Breast epithelium (tissue), 4 donors: ENCODE measurements at places on chromosomes 5 and 9. TPM values are rescaled to one million over a fixed set of nuclear protein-coding genes. Genes with fewer than 3 reads are reported as not detected.
A peak's percentile ranks its signal among the peaks of the same experiment; 100 is the strongest.

Gene TMEM215
- not detected for total RNA-seq

DNA sequence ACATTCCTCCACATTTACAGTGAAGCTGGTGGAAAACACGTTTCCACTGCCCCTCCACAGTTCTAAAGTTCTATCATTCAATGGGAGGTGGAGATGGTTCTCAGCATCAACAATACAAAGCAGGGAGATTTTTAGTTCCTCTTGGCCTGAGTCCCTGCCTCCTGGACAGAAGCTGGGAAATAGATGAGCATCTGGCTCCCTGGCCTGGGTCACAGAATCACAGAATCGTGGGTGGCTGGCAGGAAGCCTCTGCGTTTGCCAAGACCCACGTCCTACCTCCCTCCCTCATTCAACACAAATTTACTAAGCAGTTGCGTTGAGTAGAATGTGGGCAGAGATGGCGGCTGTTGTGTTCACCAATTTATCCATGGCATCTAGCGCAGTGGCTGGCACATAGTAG, 5.2 kb upstream of the PPARGC1B start:
- peak; percentile 54 for DNase-seq
- no peaks in the 10 kb centered on the region for H3K27me3 ChIP-seq
- H3K36me3 ChIP-seq: no peaks in the 10 kb centered on the region
- no peak overlapping the region for H3K4me3 ChIP-seq
- H3K4me1 ChIP-seq: no peaks in the 10 kb centered on the region

DNA sequence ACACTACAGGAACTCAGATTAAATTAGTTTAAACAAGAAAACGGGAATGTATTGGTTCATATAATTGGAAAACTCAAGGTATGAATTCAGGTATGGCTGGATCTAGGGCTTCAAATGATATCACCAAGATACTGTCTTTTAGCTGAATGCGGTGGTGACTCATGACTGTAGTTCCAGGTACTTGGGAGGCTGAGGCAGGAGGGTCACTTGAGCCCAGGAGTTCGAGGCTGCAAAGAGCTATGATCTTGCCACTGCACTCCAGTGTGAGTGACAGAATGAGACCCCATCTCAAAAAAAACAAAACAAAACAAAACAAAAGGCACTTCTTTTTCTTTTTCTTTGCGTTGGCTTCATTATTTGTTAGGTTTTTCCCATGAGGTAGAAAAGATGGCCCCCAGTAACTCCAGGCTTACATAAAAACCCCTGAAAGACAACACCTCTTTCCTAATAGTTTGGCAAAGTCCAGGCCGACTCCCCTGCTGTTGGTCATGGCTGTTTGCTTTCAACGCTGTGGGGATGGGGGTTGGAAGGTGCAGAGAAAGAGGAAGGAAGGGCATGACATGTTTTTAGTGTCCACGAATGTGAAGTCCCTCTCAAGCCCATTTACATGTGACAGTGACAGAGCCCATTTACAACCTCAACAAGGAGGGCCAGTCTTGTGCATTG, 39.8 kb upstream of the CRB2 start:
- no peaks in the 10 kb centered on the region for H3K36me3 ChIP-seq
- DNase-seq: no peak
- peaks cover 8% of the 10 kb centered on the region for H3K4me1 ChIP-seq
- no peaks in the 10 kb centered on the region for H3K27me3 ChIP-seq
- H3K27ac ChIP-seq: no peak overlapping the region

DNA sequence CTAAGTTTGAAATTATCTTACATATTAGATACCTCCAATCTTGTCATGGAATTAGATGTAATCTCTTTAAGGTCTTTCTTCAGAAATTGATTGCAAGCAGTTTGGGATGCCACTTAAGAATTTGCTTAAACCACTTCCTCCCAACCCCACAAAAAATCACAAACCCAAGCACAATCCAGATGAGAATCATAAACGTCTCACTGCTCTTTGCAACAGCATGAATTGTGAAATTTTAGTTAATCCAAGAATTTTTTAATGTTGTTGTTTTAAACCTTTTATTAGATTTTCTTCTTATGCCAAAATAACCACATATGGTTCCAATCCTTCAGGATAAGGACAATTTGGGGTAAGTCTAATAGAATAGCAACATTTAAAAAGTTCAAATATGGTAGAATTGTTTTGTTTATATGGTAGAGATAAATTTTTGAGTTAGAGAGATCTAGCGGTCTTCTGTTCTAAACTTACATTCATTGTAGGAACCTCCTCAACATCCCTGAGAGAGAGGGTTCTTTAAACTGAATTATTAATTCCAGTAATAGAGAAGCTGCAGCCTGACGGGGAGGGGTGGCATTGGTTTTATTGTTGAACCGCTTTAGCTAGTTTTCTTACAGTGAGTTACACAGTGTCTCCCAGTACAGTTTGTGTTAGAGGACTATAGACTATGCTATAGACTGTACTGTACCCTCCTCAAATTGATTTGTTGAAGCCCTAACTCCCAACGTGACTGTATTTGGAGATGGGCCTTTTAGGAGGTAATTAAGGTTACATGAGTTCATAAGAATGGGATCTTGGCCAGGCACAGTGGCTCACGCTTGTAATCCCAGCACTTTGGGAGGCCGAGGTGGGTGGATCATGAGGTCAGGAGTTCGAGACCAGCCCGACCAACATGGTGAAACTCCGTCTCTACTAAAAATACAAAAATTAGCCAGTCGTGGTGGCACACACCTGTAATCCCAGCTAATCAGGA, 24.8 kb upstream of the IL6ST start:
- no peak for DNase-seq
- H3K4me1 ChIP-seq: no peaks in the 10 kb centered on the region
- no peaks in the 10 kb centered on the region for H3K27me3 ChIP-seq
- no peak overlapping the region for H3K4me3 ChIP-seq

- peak within 1 kb of the TSS; percentile 78 for H3K27ac ChIP-seq
- DNase-seq: no peak
- peaks cover 22% of the 10 kb centered on the region for H3K27me3 ChIP-seq
- no peaks in the 10 kb centered on the region for H3K4me1 ChIP-seq
- no peaks in the 10 kb centered on the region for H3K36me3 ChIP-seq
Observed at GRCh38 chr5:55232985-55233928, at the start of gene CCNO. Gene CCNO (minus strand): TSS chr5:55233608. CDS start chr5:55233523, 85 bp downstream.

GRCh38 chr5:79111960-79112702, 522 bp downstream of the BHMT start:
- H3K4me1 ChIP-seq: no peaks in the 10 kb centered on the region
- H3K4me3 ChIP-seq: no peak overlapping the region
- peaks cover 18% of the 10 kb centered on the region for H3K27me3 ChIP-seq
- H3K36me3 ChIP-seq: no peaks in the 10 kb centered on the region
- no peak overlapping the region for H3K27ac ChIP-seq

DNA sequence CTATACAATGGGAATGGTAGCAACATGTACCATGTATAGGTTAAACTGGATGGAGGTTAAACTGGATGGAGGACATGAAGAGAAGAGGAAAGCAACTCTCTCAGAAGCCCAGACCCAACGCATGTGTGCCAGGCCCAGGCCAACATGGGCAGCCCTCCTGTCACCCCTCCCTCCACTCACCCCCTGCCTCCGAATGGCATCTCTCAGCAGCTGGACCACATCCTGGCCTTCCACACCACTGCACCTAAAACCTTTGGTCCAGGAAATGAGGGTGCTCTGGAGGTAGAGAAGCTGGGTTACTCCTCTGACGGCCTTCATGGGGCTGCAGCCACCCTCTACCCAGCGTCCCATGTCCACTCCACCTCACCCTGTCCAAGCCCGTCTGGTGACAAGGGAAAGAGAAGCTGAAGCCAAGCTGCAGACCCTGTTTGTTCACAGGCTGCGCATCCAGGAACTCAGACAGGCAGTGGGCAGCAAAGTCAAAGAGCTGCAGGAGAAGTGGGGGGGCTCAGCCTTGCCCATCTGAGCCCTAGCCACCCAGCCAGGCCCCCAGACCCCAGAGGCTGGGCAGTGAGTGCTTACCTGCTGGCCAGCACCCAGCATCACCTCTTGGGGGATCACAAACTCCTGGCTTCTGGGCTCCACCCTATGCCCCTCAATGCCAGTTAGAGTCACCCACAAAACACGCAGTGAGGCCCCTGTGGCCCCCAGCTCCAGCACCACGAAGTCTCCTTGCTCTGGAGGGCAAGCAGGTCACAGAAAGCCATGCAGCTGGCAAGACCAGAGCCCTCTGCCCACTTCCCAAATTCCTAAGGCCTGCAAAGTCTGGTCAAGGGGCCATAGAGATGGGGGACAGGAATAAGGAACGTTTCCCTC, 8.5 kb downstream of the HK3 start:
- no peaks in the 10 kb centered on the region for H3K4me1 ChIP-seq
- no peak overlapping the region for H3K27ac ChIP-seq
- H3K27me3 ChIP-seq: no peaks in the 10 kb centered on the region
- H3K4me3 ChIP-seq: no peak overlapping the region

DNA sequence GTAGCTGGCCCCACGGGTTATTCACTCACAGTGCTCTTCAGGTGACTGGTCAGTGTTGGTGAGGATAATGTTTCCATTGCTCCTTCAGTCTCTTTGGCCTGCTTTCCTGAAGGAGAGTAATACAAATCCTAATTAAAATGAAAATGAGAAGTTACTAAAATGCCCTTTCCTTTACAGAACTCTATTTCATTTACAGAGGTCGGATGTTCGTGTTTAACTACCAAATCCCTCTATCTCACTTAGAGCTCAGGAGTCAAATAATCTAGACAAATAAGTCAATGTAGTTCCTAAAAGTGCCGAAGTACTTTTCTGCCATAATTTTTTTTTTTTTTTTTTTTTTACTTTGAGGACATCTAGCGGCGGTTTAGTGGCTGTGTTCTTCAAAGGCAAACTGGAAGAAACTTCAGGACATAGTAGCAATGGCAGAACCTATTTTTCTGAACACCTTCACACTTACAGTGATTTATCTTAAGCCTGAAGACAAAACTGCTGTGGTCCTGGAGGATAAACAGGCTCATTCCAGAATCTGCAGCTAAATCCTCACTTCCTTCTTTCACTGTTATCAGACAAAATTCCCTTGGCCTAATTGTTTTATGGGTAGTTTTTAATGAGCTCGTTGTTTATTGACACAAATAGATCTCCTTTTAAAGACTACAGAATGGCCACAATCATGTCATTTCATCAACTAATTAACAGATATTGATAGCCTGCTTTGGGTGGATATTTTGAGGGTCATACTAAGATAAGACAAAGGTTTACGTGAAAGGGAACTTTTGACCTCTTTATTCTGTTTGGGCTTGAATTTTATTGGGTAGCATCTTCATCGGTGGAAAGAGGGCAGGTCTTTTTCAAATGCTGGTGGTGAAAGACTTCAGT, 207.6 kb upstream of the DMRTA1 start:
- no peak for DNase-seq
- no peak overlapping the region for H3K27ac ChIP-seq
- H3K4me3 ChIP-seq: no peak overlapping the region
- H3K36me3 ChIP-seq: no peaks in the 10 kb centered on the region
- H3K27me3 ChIP-seq: no peaks in the 10 kb centered on the region

DNA sequence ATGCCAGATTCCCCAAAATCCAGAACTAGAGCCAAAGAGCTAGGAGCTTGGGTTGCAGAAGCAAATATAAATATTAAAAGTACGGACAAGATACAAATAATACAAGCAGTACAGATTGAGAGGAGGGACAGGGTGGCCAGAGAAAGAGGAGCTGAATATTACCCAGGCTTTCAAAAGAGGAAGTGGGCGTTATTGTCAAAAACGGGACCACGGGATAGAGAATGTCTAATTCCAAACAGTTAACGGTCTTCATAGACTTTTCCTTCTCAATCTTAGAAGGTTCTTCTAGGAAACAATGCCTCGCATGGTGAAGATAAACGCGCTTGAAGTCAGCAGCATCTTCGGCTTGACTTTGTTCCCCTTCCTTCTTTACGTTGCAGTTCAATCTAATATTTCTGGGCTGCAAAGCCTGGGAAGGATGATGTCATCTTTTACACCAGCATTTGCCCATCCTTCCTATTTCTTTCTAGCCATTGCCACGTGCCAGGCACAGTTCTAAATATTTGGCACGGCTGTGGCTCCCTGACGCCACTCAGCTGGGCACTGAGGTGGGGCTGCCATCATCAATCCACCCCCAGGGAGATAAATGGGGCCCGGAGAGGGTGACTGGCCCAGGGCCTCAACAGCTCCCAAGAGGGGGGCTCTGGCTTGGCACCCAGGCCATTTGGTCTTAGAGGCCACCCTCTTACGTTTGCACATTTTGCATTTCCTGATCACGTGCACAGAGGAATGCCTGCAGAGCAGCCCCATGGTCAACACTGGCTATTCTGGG, 16.3 kb upstream of the OLFM1 start:
- no peak overlapping the region for H3K27ac ChIP-seq
- no peak for DNase-seq
- no peaks in the 10 kb centered on the region for H3K4me1 ChIP-seq
- H3K27me3 ChIP-seq: no peaks in the 10 kb centered on the region
- H3K4me3 ChIP-seq: no peak overlapping the region

DNA sequence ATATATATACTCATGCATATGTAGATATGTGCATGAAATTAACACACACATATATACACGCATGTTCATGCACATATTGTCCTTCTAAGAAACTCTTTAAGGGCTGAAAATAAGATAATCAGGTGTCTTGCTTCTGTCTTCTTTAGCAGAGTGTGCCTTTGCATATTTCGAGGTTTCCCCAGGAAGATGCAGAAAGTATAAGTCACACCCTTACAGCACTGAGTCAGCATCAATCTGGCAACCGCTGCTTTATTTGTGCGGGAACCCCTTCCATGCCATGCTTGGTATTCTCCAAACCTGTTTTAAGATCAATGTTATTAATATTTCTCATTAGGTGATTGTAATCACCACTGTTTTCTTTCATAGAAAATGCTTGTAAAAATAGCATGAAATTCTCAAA, 557.9 kb downstream of the CAAP1 start:
- no peaks in the 10 kb centered on the region for H3K4me1 ChIP-seq
- H3K27ac ChIP-seq: no peak overlapping the region
- no peaks in the 10 kb centered on the region for H3K36me3 ChIP-seq
- H3K4me3 ChIP-seq: no peak overlapping the region
- no peak for DNase-seq

DNA sequence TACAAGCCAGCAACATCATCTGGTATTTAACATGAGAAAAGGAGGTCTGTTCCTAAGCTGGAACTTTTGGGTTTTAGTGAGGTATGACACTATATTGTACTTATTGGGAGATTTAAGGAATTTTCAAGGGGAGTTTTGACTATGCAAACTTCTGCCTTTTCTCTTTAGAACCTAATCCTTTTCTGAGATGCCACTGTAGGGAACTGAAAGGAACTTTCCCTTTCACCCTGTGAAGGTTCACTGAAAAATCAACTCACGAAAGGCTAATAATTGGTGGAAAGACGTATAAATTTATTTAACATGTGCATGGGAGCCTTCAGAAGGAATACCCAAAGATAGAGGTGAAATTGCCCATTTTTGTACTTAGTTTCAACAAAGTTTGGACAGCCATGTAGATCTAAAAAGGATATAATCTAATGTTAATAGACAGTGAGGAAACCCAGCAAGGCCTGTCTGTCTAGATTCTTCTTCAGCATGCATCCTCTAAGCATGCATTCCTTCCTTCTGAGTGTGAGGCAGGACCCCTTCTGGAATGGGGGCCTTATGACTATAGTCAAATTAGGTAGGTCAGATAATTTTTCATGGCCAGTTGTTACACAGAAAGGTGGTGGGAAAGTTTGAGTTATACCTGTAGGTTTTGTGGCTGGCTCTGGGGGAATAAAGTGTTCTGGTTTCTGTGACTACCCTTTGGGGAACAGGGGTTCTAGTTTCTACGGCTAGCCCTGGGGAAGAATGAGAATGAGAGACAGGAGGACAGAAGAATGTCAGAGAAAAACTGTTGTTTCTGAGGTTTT, 200.3 kb downstream of the C9orf152 start:
- no peaks in the 10 kb centered on the region for H3K4me1 ChIP-seq
- no peak overlapping the region for H3K4me3 ChIP-seq
- no peaks in the 10 kb centered on the region for H3K27me3 ChIP-seq
- H3K36me3 ChIP-seq: no peaks in the 10 kb centered on the region
